ENCODE measurements at places on chromosomes 6 and 20.
A peak's percentile ranks its signal among the peaks of the same experiment; 100 is the strongest.

DNA sequence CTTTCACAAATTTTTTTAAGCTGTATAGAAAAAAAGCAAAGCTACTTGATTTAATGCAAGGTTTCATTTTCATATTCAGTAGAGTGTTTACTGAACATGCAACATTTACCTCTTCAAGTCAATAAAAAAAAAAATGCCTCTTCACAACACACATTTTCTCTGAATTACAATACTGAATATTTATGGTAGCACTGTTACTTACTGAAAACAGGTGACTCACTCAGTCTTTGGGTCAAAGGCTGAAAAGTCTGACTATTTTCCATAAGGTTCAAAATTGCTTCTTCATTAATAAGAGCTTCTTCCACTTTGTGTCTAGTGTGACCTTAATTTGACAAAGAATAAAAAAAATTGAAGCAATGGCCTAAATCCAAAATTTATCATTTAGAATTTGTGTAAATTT lies 101.9 kb downstream of the REV3L start:
- DNase-seq = no peak

GRCh38 chr6:16208989-16209388 lies 29.4 kb upstream of the GMPR start:
- no peak for DNase-seq

DNA sequence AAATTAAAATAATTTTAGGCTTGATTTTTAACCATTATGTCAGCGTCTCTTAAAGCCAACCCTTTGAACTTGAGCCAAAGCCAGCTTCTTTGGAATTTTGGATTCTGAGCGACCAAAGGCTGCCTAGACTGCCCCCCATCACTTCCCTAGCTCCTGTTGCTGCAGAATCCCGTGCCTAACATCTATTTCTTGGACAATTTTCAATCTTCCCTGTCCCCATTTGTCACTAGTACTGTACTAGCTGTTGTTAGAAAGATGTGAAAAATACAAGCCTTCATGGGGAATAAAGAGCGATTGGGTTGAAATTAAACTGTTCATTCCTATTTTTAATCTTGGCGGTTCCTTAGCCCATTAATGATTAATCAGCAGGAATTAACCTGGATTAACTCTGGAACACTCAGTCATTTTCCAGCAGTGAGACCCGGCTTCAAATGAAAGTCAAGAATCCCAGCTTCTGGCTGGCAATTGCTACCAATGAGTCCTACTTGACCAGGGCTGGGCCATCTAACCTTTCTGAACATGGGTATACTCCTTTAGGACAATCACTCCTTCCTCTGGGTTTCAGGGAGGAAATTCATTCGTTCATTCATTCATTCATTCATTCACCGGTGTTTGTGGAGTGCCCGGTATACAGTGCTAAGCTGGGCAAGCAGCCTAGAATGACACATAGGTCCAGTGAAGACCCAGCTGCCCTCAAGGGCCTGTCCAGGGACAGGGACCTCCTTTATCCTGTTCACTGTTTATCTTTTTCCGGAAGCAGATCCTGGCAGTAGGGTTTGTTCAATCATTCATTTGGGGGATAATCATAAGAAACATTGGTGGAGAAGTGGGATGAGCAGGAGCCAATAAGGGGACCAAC lies 1.4 kb upstream of the RRBP1 start:
- DNase-seq = no peak

- no peak for DNase-seq
Measured at GRCh38 chr20:278181-278580, 12.4 kb downstream of the C20orf96 start.

DNA sequence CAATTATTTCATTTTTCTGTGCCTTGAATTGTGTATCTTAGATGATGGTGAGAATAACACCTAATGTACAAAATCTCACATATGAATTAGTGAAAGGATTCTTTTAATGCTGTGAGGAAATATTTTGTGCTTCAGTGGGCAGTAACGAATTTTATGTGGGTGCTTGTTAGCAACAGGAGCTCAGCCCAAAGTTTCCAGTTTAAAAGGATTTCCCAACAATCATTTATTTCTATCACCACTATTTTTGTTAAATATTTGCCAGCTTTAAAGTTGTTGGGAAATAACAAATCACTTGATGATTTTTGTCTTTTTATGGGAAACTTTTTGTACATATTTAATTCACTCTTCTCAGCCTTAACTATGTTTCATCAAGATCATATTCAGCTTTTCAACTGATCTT lies 111.8 kb downstream of the QKI start:
- no peak for DNase-seq

- DNase-seq = no peak
Measured at GRCh38 chr6:73353636-73354593, at the start of gene DPPA5. DPPA5 (minus strand) TSS chr6:73354276; CDS start chr6:73354225, 51 bp downstream.

DNA sequence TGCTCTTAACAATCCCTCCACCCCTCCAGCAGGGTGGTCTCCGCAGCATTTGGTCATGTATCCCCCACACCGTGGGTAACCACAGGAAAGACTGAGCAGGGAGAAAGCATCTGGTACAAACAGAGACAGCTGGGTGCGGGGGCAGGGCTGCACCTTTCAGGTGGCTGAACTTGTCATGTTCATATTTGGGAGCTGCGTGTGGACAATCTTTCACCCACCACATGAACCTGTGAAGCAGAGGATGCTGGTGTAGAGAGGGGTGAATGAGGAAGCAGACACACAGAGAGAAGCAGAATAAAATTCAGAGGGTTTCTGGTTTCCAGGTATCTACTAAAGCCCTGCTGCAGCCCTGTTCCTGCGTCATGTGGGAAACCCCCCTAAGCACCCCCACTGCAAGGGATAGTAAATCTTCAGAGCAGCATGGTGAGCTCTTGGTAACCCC lies 8.9 kb downstream of the GFOD1 start:
- DNase-seq = no peak

- no peak for DNase-seq
Measured at GRCh38 chr20:46123482-46124245, 5.5 kb downstream of the CD40 start.

DNA sequence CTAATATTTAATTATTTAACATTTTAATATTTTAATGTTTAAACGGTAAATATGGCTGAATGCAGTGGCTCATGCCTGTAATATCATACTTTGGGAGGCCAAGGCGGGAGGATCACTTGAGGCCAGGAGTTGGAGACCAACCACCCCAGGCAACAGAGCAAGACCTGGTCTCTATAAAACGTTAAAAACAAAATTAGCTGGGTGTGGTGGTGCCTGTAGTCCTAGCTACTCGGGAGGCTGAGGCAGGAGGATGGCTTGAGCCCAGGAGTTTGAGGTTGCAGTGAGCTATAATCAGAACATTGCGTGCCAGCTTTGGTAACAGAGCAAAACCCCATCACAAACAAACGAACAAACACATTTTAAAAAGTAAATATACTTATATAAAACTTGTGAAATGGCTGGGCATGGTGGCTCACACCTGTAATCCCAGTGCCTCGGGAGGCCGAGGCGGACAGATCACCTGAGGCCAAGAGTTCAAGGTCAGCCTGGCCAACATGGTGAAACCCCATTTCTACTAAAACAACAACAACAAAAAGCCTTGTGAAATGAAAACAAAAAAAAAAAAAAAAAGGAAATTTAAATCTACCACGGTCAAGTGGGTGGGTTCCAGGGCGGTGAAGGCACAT lies 8.2 kb downstream of the SRXN1 start:
- DNase-seq = no peak

DNA sequence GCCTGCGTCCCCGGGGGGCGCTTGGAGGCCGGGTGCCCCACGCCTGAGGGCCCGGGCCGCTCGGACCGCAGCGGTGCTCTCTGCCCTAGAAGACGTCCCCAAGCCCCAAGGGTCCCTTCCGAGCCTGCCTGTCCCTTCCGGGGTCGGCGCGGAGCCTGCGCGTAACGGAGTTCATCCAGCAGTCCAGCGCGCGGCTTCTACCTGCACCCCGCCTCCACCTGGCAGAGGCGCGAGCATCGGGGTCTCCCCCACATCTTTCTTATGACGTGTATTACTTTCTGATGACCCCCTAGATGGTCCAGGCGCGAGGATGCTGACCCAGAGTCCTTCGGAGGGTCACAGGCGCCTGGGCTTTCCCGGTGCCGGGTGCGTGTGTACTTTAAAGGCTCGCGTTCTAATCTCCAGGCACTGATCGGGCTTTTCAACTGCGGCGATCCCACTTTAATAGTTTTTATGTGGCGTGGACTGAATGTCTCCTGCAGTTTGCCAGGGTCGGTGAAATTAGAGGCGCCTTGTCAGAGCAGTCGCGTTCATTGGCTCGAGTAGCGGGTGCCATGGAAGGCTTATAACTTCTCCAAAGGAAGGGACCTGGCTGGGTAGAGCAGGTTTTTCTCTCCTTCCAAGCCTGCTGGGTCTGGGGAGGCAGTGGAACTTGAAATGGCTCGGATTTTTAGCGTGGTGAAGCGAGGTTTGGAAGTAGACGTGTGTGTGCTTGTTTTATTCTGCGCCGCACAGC lies 912 bp downstream of the EYA4 start:
- DNase-seq = no peak

DNA sequence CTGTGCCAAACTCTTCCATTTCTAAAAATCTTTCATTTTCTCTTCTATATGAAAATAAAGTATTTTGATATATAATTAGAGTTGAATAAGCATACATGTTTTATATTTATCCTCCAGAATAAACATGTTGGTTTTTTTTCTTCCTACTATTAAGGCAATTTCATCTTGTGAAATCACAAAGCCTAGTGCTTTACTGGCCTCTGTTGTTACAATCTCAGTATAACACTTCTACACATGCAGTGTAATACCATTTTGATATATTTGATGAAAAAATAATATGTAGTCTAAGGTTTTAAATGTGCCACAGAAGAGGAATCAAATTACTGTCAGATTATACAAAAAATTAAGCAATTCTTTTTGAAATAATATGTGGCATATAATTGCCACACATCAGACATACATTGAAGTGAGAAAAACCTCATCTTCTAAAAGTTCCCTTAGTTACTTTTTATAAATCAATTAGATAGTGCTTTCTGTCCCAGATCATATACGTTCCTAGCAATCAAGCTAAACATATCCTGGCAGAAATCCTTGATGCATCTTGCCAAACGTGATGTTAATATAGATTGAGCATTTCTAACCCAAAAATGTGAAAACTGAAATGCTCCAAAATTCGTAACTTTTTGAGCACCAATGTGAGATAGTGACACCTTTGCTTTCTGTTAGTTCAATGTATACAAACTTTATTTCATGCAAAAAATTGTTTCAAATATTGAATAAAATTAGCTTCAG lies 225.1 kb upstream of the MANEA start:
- DNase-seq = no peak

DNA sequence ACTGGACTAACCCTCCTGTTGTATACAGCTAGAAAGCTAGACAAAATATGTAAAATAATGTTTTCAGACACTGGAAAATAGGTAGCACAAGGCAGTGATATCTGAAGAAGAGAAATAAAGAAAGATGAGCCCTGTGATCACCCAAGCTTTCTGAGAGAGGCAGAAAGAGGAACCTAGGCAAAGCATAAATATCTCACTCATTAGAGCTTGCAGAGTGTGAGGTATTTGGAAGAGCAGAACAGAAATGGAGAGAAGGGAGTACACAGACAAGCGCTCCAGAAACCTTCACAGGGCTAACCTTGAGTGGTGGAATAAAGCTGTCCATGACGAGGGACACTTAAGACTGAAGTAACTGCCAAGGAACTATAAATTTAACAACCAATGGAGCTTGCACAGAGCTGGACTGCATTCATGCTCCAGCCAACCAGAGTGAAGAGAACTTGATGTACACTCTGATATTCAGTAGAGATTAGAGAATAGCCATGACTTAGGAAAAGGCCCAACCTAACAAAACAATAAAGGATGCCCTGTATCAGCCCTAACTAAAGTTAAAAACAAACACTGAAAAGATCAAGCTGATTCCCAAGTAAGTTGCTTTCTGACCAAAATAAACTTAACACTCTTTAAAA lies 280.9 kb upstream of the STXBP5 start:
- no peak for DNase-seq

GRCh38 chr6:14360565-14360964 lies 243.0 kb downstream of the CD83 start:
- no peak for DNase-seq

DNA sequence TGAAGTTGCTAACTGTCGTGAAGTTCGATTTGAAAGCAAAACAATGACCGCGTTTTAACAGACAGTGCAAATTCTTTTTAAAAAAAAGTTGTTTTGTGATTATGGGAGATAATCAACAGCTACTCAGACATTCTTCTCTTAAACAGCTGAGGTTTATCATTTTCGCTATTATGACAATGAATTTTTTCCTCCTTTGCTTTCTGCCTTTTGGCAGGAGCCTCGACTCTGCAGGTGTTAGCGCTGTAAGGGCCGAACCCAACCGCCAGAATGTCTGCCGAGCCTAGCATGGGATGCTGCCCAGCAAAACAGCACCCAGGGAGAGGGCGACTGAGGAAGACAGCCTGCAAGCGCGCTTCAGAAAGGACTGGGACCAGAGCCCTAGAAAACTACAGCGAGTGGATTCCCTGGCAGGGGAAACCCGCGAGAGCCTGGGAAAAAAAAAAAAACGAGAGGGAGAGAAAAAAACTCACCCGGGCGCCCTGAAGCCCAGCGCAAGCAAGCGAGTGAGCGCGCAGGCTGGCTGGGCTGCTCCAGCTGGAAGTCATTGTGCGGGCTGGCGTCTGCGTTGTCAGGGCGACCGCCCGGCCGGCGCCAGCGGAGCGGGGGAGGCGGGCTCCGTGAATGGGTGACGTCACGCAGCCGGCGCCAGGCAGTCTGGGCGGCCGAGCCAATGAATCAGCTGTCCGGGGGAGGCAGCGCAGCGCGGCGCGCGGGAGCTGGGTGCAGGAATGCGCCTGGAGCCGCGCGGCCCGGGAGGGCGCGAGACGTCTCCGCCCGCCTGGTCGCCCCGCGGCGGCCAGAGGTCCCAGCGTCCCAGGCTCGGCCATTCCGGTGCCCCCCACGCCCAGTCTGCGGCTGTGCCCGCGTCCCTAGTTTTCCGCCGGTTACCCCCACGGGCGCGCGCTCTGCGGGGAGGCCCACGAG lies 32.7 kb upstream of the ID4 start:
- peak; percentile 40 for DNase-seq

DNA sequence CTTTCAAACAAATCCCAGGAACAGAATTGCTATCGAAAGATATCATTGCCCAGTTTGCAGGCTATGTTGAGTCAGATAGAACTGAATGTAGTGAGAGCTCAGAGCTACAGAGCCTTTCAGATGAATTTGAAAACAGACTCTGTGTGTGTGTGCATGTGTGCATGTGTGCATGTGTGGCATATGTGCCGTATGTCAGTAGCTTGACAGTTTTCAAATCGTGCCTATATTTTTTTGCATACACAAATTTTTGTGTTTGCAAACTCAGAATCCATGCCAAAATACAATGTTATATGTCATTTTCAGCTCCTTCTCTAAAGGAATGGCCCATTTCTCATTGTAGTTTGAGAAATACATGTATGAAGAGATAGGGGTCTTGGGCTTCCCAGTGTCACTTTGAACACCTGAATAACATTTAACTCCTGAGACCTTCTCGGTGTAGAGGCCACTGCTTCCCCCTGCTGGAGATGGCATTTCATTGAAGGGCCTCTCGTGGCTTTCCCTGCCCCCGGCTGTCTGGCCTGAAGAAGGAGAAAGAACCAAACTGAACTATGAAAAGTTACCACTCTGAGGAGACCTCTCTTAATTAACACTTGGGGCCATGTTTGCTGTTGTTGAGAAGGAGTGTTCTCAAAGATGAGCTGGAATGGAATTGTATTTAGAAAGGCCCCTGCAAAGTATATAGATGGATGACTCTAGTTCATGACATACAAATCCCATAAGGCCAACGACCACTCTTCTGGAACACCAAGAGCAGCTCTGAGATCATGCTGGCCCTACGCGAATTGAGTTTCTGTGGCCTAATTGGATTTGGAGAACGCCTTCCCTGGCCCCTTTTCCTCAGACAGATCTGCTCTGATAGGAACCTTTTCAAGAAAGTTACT lies 58.7 kb downstream of the VAPB start:
- DNase-seq = peak; percentile 3

All from stimulated activated CD4-positive, alpha-beta T cell treated with anti-CD3 and anti-CD28 coated beads, TNF-alpha, amount 100 ng/mL, for 24 hours (primary cell).